ENCODE measurements at places on chromosomes 6 and 20.
A peak's percentile ranks its signal among the peaks of the same experiment; 100 is the strongest.

- H3K4me3 ChIP-seq, result no peak overlapping the region
- H3K27me3 ChIP-seq, result no peaks in the 10 kb centered on the region
- peak; percentile 54 for DNase-seq
- peaks cover 14% of the 10 kb centered on the region for H3K4me1 ChIP-seq
- H3K36me3 ChIP-seq, result no peaks in the 10 kb centered on the region
- H3K27ac ChIP-seq, result no peak overlapping the region
These were observed 653.6 kb upstream of the FLRT3 start for GRCh38 chr20:14991023-14991422.

DNA sequence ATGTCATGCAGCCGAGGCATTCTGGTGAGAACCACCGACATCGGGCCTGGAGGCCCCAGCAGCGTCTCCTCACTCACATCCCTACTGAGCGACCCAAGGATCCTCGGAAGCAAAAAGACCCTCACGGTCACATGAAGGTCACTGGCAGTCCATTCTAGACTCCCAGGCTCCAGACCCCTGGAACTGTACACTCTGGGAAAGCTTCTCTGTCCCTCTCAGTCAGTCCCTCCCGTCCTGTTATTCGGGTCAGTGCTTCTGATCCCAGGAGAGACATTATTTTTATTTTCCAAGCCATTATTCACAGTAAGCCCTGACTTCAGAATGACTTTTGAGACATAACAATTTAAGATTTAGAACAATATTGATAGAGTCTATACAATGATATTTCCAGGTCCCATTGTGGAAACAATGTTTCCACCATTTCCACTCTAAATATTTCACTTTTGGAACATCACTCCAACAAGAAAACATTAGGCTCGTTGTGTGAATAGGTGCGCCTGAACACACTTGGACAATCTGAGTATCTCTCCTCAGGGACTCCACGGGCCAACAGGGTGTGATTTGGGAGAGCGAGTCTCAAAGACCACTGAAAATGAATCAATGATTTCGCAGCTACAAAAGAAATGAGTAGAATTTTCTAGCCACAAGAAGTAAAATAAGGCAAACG lies 199.7 kb downstream of the SOD2 start:
- peaks cover 14% of the 10 kb centered on the region for H3K27me3 ChIP-seq
- no peak for DNase-seq
- no peak overlapping the region for H3K4me3 ChIP-seq
- H3K4me1 ChIP-seq, result no peaks in the 10 kb centered on the region
- no peak overlapping the region for H3K27ac ChIP-seq
- H3K36me3 ChIP-seq, result no peaks in the 10 kb centered on the region

GRCh38 chr6:16406966-16407365 lies 168.6 kb downstream of the GMPR start:
- no peaks in the 10 kb centered on the region for H3K36me3 ChIP-seq
- no peak overlapping the region for H3K27ac ChIP-seq
- no peaks in the 10 kb centered on the region for H3K27me3 ChIP-seq
- H3K4me3 ChIP-seq, result no peak overlapping the region
- no peak for DNase-seq

GRCh38 chr6:98323605-98324004 lies 510.8 kb upstream of the POU3F2 start:
- no peaks in the 10 kb centered on the region for H3K36me3 ChIP-seq
- DNase-seq, result no peak
- no peaks in the 10 kb centered on the region for H3K27me3 ChIP-seq
- H3K4me1 ChIP-seq, result no peaks in the 10 kb centered on the region
- no peak overlapping the region for H3K27ac ChIP-seq

- DNase-seq, result peak; percentile 17
- H3K4me3 ChIP-seq, result no peak overlapping the region
- H3K27me3 ChIP-seq, result no peaks in the 10 kb centered on the region
- peak overlapping the region; percentile 95 for H3K27ac ChIP-seq
- H3K36me3 ChIP-seq, result no peaks in the 10 kb centered on the region
- H3K4me1 ChIP-seq, result peaks cover 88% of the 10 kb centered on the region
These were observed 22.3 kb upstream of the TOP1 start for GRCh38 chr20:41006126-41006935.

GRCh38 chr20:63314566-63315239 lies 21.7 kb downstream of the COL20A1 start:
- no peak for DNase-seq
- no peaks in the 10 kb centered on the region for H3K36me3 ChIP-seq
- no peak overlapping the region for H3K4me3 ChIP-seq
- H3K4me1 ChIP-seq, result no peaks in the 10 kb centered on the region

DNA sequence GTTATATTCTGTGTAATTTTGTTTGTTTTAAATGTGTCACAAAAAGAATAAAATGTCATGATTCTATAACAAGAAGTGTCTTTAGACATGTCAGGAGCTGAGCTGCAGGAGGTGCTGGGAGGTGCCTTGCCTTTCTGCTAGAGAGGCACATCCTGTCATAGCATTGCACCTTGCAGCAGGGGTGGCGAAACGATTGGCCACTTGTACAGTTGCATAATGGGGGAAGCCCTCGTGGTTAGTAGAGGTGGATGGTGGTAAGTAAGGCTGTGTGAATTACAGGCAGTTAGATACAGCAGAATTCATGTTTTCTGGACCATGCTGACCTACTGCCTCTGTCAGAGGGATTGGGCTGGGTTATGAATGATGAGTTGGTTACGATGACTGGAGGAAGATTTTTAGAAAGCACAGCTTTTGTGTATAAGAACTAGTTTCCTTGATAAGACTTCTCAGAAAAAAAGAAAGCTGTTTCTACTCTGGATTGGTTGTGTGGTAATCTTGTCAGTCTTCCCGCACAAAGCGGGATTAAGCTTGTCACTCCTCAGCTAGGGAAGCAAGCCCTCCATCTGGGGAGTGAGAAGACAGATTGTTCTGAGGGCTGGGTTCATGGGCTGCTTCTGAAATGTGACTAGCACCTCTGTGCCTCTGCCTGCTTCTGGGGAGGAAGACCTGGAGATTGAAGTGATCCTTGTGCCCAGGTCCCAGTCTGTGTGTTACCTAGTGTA lies 74.9 kb downstream of the FOXO3 start:
- DNase-seq, result no peak
- peaks cover 12% of the 10 kb centered on the region for H3K36me3 ChIP-seq
- H3K27ac ChIP-seq, result no peak overlapping the region
- H3K4me1 ChIP-seq, result no peaks in the 10 kb centered on the region
- H3K27me3 ChIP-seq, result no peaks in the 10 kb centered on the region
- no peak overlapping the region for H3K4me3 ChIP-seq

Measured in PC-9 (cell line).